Activated CD4-positive, alpha-beta T cell treated with anti-CD3 and anti-CD28 coated beads, Interleukin-2, amount 50 U/mL, for 24 hours (primary cell): ENCODE measurements at places on chromosomes 12 and 14.

- no peak for DNase-seq
Measured at GRCh38 chr12:121713793-121714192, 1.2 kb downstream of the TMEM120B start.

DNA sequence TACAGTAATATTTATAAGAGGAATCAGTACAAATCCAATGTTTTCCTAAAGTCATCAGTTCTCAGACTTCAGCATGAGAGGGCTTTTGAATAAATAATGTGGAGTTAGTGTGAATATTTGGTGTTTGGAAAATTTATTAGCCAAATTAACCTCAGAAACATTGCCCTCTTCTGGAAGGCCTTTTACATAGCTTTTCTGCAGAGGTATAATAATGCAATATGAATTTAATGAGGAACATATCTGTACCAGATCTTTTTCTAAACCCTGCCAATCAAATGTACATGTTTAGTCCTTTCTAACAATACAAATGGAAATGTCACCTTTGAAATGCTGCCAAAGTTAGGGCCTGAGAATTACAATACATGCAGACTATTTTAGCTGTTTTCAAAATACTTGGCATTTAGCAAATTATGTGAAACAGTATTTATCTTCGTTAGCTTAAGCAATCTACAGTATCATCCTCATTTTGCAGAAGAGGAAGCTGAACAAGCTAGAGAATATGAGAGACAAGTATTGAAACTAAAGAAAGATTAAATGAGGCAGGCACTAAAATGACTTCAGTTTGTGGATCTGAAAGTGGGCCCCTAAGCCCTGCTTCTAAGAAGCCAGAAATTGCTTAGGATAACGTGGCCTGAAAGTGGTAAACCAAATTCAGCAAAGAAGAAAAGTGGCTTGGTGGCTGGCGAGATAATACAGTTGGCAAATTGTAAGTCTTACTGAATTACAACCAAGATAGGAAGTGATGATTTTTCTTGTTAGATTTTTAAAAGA is 60.4 kb upstream of the MANSC4 start:
- DNase-seq: no peak

- no peak for DNase-seq
Measured at GRCh38 chr12:27523305-27523641, 733 bp upstream of the PPFIBP1 start.

DNA sequence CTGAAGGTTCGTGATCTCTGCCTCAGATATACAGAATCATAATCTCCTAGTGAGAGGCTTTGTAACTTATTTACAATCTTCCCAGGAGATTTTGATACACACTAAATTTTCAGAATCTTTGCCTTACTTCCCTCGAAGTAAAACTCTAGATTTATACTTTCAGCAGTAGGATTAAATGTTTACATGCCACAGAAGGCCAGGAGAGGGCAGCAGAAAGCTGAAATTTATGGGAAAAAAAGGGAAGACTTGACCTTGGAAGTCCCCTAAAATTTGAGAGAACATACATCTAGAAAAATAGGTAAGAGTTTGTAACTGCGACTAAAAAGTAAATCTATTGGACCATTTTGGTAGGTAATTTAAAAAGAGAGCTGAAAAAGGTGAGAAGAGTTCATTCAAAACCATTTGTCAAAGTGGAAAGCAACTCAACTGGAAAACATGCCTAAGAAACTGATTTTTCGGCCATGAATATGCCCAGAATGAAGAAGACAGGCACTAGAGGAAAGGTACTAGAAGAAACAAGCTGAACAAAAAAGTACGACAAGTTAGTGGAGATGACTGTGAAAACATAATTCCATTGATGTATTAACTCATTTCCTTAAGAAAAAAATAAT is 242.0 kb upstream of the MDGA2 start:
- no peak for DNase-seq

DNA sequence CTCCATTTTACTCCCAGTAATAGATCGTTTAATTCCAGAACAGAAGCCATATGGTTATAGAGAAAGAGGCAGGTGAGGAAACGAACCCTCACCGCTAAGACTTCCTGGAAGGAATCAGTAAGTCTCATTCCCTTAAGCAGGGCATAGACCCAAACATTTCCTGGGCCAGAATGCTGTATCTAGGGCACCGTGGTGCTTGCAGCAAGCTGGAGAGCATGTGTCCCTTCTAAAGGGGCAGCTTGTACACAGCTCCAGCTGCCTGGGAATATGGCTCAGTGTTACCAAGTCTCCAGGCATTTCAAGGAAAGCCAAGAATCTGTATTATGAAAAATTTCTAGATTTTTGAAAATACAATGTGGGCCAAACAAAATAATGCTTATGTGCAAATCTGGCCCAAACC is 73.4 kb downstream of the PPM1H start:
- DNase-seq: no peak

DNA sequence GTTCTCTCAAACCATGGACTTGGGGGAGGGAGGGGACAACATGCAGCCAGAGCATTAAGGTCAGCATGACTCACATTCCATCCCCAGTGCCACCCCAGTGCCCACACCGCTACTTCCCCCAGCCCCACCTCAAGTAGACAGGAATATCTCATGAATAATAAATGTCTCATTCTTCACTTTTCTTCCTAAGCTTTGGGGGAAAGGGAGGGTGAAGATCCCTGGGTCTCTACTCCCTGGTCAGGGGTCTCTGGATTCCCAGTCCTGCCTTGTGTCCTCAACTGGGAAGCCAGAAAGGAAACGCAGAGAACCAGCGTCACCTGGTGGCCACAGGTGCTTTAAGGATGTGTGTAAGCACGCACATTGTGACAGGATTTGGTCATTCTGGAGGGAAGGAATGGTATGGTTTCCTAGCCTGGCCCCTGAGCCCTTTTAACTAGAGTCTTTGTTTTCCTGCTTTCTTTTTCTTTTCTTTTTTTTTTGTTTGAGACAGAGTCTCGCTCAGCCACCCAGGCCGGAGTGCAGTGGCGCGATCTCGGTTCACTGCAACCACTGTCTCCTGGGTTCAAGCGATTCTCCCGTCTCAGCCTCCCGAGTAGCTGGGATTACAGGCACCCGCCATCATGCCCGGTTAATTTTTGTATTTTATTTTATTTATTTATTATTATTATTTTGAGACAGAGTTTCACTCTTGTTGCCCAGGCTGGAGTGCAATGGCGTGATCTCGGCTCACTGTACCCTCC is 3.4 kb downstream of the GPR84 start:
- DNase-seq: no peak

- DNase-seq: no peak
Measured at GRCh38 chr14:58626431-58626831, 11.3 kb upstream of the DACT1 start.

DNA sequence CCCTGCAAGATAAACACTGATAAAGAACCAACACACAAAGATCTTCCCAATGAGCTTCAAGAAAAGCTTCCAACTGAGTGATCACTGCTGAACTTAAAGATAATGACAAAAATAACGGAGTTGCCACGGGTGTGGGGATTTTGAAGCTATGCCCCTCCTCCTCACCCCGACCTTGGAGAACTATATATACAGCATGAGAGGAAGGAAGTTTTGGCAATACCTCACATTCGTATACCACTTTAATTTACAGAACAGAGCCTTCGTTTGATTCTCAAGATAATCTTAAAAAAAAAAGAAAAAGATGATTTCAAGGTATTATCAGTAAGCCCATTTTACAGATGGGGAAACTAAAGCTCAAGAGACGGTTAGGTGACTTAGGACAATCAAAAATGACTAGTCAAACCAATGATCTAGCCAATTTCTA is 715 bp downstream of the NEK9 start:
- DNase-seq: no peak

- DNase-seq: no peak
Measured at GRCh38 chr12:68899251-68899771, 33.7 kb downstream of the CPM start.
